K562 (cell line): ENCODE measurements at places on chromosomes 13 and 19.

GRCh38 chr19:41944336-41944735 is 14.8 kb downstream of the RABAC1 start:
- no peak for DNase-seq

DNA sequence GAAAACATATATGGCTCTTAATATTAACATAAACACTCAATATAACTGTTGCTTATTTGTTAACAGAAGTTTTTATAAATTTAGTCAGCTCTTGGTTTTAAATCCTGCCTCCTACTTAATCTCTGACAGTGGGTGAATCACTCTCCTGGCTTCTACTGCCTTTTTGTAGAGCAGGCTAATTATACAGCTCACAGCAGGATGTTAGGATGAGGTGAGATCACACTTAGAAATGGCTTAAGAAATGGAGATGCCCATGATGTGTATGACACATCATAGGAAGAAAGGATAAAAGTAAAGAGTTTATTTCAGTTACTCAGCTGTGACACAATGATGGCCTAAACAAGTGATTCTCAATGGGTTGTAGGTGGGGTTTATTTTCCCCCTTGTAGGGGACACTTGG is 345.6 kb downstream of the SPRY2 start:
- no peak for DNase-seq

GRCh38 chr13:44266305-44266704 is 107.3 kb upstream of the SERP2 start:
- no peak for DNase-seq

- no peak for DNase-seq
Measured at GRCh38 chr13:51148952-51149573, 38.0 kb upstream of the C13orf42 start.

GRCh38 chr13:52127378-52127777 is 1.5 kb downstream of the NEK5 start:
- no peak for DNase-seq

GRCh38 chr13:105276571-105276970 is 1258.9 kb downstream of the EFNB2 start:
- DNase-seq: no peak

GRCh38 chr19:7328647-7329046 is 20.1 kb upstream of the ARHGEF18 start:
- no peak for DNase-seq

- no peak for DNase-seq
Measured at GRCh38 chr13:37076818-37077217, 17.3 kb upstream of the SUPT20H start.

- DNase-seq: no peak
Measured at GRCh38 chr19:52494518-52494917, 33.0 kb upstream of the ZNF808 start.

- DNase-seq: no peak
Measured at GRCh38 chr19:4951656-4952055, 17.3 kb upstream of the KDM4B start.

DNA sequence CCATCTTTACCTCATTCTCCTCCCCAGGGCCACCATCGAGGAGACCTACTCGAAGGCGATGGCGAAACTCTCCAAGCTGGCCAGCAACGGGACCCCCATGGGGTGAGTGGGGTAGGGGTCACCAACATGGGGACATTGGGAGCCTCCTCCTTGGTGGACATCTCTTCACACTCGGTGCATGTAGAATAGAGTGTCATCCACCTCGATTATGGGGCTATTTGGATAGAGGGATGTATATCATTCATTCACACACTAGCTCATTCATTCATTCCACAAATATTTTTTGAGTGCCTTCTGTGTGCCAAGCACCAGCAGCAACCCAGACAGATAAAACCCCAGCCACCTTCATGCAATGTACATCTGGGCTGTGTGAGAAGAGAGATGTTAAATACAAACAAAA is 13.1 kb downstream of the FCHO1 start:
- DNase-seq: no peak

DNA sequence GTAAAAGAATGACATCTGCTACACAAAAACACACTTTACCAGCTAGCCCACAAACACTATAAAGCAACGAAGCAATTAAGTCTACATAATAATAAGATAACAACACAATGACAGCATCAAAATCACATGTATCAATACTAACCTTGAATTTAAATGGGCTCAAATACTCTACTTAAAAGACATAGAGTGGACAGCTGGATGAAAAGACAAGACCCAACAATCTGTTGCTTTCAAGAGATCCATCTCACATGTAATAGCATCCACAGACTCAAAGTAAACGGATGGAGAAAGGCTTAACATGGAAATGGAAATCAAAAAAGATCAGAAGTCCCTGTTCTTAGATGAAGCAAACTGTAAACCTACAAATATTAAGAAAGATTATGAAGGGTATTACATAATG is 2175.9 kb downstream of the PCDH9 start:
- no peak for DNase-seq

- no peak for DNase-seq
Measured at GRCh38 chr13:105282406-105283285, 1252.8 kb downstream of the EFNB2 start.

DNA sequence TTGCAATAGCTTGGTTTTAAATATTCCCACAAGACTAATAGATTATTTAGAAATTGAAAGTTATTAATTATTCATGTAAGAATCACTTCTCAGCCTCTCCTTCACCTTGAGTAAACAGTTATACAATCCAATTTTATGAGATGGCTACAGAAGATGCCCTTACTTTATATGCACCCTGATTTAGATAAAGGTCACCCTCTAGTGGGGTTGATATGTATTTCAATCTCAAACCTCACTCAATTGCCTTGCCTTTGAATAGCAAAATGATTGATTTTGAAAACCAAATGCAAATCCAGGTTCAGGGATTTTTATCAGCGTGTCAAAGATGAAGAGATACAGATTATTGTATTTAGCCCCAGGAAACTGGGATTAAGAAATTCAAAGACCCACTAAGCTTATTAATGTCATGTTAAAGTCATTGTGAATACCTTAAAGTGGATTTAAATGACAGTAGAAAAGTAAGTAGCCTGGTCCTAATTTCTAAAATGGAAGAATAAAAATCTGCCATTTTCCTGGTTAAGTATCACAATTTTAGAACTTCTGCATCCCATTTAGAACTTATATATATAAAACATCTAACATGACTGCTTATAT is 305.1 kb downstream of the ITGBL1 start:
- DNase-seq: no peak

DNA sequence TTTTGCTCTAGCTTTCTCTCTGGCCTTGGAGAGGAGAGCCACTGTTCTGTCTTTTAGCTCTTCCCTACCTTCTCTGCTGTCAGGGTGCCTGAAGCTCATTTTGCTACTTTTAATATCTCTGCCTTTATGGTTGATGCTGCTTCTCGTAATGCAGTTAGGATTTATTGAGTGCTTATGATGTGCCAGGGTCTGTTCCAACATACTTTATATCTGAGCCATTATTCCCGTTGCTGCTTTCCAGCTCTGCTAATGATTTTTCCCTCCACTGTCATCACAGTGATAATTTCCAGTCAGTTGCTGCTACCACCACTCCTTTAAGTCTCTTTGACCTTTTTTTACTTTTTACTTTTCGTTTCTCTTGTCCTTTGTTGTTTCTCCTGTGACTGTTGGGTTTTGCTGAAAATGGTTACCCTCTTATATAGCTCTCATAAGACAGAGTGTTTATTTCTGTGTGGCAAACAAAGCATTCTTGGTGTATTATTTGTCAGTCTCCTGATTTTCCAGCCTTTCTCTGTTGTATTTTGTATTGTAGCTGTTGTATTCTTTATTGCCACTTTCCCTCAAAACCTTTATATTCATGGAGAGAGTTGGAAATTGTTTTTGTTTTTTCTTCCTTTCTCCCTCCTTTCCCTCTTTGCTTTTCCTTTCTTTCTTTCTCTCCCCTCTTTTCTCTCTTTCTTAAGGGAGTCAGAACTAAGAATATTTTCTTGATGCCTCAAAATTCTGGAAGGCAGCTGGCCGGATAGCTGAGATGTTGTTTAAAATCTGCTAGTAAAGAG is 37.4 kb downstream of the COG6 start:
- DNase-seq: no peak

- DNase-seq: peak; percentile 69
Measured at GRCh38 chr19:40416918-40417642, 3.9 kb upstream of the PRX start.

GRCh38 chr19:8336072-8336569 is 6.9 kb downstream of the KANK3 start:
- DNase-seq: no peak

DNA sequence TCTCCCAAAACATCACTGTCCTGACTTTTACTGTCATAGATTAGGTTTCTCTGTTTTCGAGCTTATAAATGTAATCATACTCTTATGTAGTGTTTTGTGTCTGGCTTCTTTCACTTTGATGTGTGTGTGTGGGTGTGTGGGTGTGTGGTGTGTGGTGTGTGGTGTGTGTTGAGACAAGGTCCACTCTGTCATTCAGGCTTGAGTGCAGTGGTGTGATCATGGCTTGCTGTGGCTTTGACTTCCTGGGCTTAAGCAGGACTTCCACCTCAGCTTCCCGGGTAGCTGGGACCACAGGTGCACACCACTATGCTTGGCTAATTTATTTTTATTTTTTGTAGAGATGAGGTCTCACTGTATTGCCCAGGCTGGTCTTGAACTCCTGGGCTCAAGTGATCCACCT is 59.6 kb downstream of the PDS5B start:
- DNase-seq: no peak

- no peak for DNase-seq
Measured at GRCh38 chr19:48363500-48363809, 285 bp downstream of the TMEM143 start.

- DNase-seq: no peak
Measured at GRCh38 chr19:35375505-35376307, 4.8 kb downstream of the GPR42 start.

- no peak for DNase-seq
Measured at GRCh38 chr19:54456423-54457373, 6.9 kb downstream of the LENG9 start.

DNA sequence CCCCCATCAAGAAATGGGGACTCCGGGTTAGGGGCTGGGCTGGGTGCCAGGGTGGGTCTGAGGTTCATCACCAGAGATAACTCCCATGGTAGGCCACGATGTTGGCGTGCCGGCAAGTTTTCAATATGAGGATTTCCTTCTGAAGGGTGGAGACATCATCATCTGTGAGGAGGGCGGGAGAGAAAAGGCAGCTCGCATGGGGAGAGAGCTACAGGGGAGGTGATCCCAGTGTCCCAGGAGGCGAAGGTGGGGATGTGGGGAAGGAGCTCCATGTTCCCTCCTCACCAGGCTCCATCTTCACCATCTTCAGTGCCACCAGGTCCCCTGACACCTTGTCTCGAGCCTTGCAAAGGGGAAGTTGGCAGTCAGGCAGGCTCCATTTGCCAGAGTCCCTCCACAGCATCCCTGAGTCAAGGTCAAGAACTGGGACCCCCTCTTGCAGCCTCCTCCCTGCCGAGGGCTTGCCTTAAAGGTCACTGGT is 430 bp downstream of the MAP4K1 start:
- no peak for DNase-seq

DNA sequence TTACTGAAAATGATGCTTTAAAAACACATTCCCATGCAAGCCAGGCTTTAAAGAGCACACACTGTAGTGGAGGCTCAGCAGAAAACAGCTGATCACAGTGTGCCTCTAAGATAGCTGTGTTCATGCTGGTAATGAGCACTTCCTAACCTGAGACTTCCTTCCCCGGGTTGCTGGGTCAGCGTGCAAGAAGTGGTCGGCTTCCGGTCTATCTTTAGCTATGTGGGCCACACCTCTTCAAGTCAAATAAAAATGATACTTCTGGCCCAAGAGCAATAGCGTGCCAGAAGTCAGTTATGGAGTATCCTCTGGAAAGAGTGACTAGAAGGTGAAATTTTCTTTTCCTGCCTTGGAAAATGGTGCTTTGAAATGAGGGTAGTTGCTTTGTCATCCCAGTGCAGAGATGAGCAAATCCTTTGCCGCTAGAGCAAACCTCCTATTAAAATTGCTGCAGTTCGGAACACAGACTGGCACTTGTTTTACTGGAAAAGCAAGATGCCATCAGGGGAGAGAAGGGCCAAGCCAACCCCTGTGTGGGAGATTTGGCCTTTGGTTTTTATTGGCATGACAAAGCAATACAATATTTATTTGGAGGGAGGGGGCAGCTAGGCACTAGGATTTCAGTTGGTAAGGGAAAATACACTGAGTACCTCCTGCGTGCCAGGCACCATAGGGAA is 64.2 kb downstream of the ARHGAP35 start:
- peak; percentile 64 for DNase-seq

DNA sequence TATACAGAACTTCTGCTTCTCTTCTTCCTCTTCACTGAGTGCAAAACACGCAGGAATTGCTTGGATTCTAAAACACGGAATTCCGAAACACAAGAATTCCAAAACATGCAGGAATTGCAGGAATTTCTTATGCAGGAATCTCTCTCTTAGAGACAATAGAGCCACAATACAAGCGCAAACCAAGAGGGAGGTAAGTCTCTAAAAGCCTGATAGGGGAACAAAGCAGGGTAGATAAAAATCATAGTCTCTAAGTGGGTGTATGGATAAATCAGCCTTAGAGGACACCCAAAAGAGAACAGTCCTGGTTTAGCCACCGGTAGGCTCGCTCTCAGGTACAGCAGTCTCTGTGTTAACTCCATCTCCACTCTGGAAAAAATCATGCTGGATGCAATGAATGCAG is 112.9 kb downstream of the LHFPL6 start:
- no peak for DNase-seq

- DNase-seq: no peak
Measured at GRCh38 chr19:11247934-11248333, 8.5 kb downstream of the ANGPTL8 start.

GRCh38 chr13:107043021-107043956 is 475.4 kb upstream of the ARGLU1 start:
- no peak for DNase-seq

GRCh38 chr19:50512999-50513745 is 541 bp downstream of the ASPDH start:
- DNase-seq: no peak

- DNase-seq: peak; percentile 32
Measured at GRCh38 chr13:59477011-59477410, 686.7 kb downstream of the DIAPH3 start.

- DNase-seq: no peak
Measured at GRCh38 chr13:109235901-109236300, 550.5 kb downstream of the IRS2 start.

DNA sequence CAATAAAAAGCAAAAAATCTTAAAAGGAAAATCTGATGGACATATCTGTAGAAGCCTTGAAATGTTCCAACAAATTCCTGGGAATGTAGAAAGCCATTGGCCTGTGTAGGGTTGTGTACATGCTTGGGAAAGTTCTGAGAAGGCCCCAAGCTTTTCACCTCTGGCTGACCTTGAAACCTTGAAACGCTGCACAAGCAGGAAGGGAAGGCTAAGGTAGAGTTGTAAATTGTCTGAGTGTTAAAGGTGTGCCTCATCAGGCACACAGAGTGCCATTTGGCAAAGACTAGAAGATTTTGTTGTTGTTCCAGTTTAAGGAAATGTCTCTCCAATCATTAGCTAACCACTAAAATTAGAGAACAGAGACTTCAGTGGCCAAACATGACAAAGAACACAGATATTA is 10.4 kb downstream of the TSKS start:
- DNase-seq: no peak

DNA sequence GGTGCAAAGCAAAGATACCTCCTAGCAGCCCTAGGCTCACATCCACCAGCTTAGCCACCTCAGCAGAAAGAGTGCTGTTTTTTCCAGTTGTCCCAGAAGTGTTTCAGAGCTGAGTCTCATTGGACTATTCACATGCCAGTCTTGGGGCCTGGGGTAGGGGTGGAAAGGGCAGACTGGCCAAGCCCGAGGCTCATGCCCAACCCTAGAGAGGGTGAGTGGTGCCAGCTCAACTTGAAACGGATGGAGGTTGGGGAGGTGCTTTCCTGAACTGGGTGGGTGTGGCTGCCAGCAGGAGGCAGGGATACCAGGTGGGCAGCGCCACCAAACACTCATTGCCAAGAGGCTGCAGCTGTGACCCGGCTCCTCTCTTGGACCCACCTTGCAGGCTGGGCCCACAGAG is 116.9 kb downstream of the DPF1 start:
- no peak for DNase-seq
